ENCODE measurements at places on chromosomes 13 and 19.
A peak's percentile ranks its signal among the peaks of the same experiment; 100 is the strongest.

- DNase-seq, result no peak
Measured at GRCh38 chr19:4523306-4524110, 5.2 kb upstream of the PLIN4 start.

DNA sequence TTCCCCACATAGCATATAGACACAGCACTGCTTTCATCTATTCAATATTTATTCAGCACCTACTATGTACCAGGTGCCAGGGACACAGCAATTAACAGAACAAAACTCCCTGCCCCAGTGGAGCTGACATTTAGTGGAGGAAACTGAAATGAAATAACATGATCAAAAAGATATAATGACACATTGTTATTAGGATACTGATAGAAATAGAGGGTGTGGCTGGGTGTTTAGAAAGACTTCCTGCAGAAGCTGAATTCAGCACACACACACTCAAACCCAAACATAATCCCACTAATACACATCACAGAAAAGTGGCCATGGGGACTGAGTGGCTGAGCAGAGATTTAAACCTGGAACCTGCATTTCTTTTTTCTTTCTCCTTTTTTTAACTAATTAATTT is 3.8 kb upstream of the CDC37 start:
- no peak for DNase-seq

DNA sequence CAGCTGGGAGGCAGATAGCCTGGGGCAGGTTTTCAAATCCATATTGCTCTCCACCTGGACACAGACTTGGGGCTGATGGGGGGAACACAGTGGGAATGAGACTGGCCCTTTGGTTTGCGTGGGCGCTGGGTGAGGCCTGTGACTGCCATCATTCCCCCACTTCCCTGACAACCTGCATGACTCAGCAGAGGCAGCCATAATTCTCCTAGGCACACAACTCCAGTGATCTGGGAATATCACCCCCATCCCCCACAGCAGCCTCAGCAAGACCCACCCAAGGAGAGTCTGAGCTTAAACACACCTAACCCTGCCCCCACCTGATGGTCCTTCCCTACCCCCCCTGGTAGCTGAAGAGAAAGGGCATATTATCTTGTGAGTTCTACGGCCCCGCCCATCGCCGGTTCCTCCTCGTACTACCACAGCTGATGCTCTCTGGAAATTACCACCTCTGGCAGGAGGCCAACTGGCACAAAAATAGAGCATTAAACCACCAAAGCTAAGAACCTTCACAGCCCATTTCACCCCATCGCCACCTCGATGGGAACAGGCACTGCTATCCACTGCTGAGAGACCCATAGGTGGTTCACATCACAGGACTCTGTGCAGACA is 71.0 kb downstream of the RNF17 start:
- DNase-seq, result no peak

- DNase-seq, result no peak
Measured at GRCh38 chr19:46907880-46908279, 47.1 kb downstream of the ARHGAP35 start.

DNA sequence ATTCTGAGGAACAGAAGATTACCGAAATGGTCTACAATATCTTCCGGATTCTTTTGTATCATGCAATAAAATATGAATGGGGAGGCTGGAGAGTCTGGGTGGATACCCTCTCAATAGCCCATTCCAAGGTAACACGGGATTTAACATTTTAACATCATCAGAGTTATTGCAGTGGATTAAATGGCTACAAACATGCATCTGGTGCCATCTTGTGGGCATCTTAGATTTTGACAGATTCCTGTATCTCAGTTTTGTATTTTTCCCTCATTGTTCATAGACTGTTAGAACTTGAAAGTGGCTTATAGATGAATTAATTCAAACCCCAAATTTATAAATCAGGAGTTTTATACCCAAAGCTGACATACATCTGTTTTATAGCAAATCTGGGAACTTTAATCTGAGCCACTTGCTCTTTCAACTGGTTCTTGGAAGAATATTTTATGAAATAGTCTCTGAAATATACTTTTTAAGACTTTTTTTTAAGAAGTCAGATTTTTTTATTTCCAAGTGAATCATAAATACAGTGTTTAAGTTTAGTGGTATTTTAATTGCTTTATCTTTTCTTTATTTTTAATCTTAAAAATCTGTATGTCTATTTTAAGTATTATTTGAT is 215.2 kb downstream of the NBEA start:
- no peak for DNase-seq

- DNase-seq, result no peak
Measured at GRCh38 chr13:105035092-105035491, 1500.4 kb downstream of the EFNB2 start.

- DNase-seq, result peak; percentile 50
Measured at GRCh38 chr13:20525144-20525600, 485 bp downstream of the CRYL1 start.

GRCh38 chr13:28922341-28922740 is 102.2 kb downstream of the MTUS2 start:
- DNase-seq, result no peak

DNA sequence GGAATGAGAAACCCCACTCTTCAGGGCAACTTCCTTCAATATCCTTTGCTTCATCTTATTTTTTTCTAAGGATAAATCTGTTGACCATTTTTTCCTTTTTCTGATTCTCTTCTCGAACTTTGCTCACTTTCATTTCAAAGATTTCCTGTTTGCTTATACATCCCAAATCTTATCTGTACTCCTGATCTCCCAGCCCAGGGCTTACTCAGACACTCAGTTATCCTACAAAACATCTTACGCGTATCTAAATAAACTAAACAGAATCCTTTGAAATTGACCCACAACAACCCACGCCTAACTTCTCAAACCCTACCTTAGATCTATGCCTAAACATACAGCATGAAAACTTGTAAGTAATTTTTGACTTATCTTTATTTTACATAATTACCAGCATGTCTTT is 179.2 kb downstream of the ABCC4 start:
- DNase-seq, result no peak

- DNase-seq, result peak; percentile 89
Measured at GRCh38 chr19:5250127-5250659, 90.4 kb downstream of the PTPRS start.

DNA sequence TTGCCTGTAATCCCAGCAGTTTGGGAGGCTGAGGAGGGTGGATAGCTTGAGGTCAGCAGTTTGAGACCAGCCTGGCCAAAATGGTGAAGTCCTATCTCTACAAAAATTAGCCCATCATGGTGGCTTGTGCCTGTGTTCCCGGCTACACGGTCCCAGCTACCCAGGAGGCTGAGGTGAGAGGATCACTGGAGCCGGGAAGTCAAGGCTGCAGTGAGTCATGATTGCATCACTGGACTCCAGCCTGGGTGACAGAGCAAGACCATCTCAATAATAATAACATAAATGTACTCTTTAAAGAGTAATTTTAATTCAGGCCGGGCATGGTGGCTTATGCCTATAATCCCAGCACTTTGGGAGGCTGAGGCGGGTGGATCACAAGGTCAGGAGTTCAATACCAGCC is 38.7 kb downstream of the SKA3 start:
- no peak for DNase-seq

All from pancreas (tissue), 10 donors.